GM23248 (cell line): ENCODE measurements at places on chromosomes 2 and 18. TPM values are rescaled to one million over a fixed set of nuclear protein-coding genes. Genes with fewer than 3 reads are reported as not detected.

PIGN gene
- polyA plus RNA-seq: 16.0 and 17.5 TPM in 2 replicates

THOC1 gene
- 23.2 and 23.3 TPM in 2 replicates for polyA plus RNA-seq

OSBPL1A gene
- polyA plus RNA-seq: 14.9 TPM in 2 replicates

UGT1A9 gene
- not detected in 2 replicates for polyA plus RNA-seq

EMILIN1 gene
- polyA plus RNA-seq: 61.5 and 65.0 TPM in 2 replicates

KCNK3 gene
- 0.04 TPM in 1 of 2 replicates, not detected in the other for polyA plus RNA-seq

FN1 gene
- 19,771 and 20,647 TPM in 2 replicates for polyA plus RNA-seq

ERICH2 gene
- polyA plus RNA-seq: not detected in 2 replicates

TTL gene
- 11.1 and 11.5 TPM in 2 replicates for polyA plus RNA-seq

GCKR gene
- polyA plus RNA-seq: 0.59 and 0.71 TPM in 2 replicates

CLEC4F gene
- polyA plus RNA-seq: not detected in 2 replicates

PSMG2 gene
- 125 and 128 TPM in 2 replicates for polyA plus RNA-seq

UPP2 gene
- polyA plus RNA-seq: not detected in 2 replicates

SLC8A1 gene
- 11.6 and 13.8 TPM in 2 replicates for polyA plus RNA-seq

TGFA gene
- polyA plus RNA-seq: 9.2 and 9.7 TPM in 2 replicates

MARCO gene
- not detected in 2 replicates for polyA plus RNA-seq

MOB1A gene
- polyA plus RNA-seq: 92.2 and 105 TPM in 2 replicates

CFC1 gene
- polyA plus RNA-seq: not detected in 2 replicates

SMYD1 gene
- 0.09 TPM in 1 of 2 replicates, not detected in the other for polyA plus RNA-seq

SFTPB gene
- polyA plus RNA-seq: not detected in 2 replicates

CAPN14 gene
- polyA plus RNA-seq: 0.06 TPM in 1 of 2 replicates, not detected in the other

TTR gene
- polyA plus RNA-seq: not detected in 2 replicates

FAM228A gene
- not detected in 2 replicates for polyA plus RNA-seq

TTC27 gene
- 13.7 and 13.8 TPM in 2 replicates for polyA plus RNA-seq

C1GALT1C1L gene
- 0.41 and 0.54 TPM in 2 replicates for polyA plus RNA-seq

AKAIN1 gene
- not detected in 2 replicates for polyA plus RNA-seq

CXCR1 gene
- polyA plus RNA-seq: not detected in 2 replicates

NTSR2 gene
- polyA plus RNA-seq: not detected in 2 replicates

RTP5 gene
- polyA plus RNA-seq: not detected in 2 replicates

VWA3B gene
- polyA plus RNA-seq: not detected in 2 replicates

GPR155 gene
- polyA plus RNA-seq: 2.6 and 3.2 TPM in 2 replicates

RAMP1 gene
- polyA plus RNA-seq: 11.1 and 11.8 TPM in 2 replicates

STPG4 gene
- not detected in 2 replicates for polyA plus RNA-seq

ADAM17 gene
- polyA plus RNA-seq: 19.8 and 20.9 TPM in 2 replicates

PPIG gene
- polyA plus RNA-seq: 51.3 and 60.5 TPM in 2 replicates

LYPD6B gene
- polyA plus RNA-seq: 11.4 and 11.5 TPM in 2 replicates

REEP1 gene
- polyA plus RNA-seq: 0.27 TPM in 1 of 2 replicates, not detected in the other

FAM161A gene
- polyA plus RNA-seq: 1.4 and 1.8 TPM in 2 replicates

KIF1A gene
- 0.05 and 0.22 TPM in 2 replicates for polyA plus RNA-seq

SERPINB11 gene
- polyA plus RNA-seq: not detected in 2 replicates

GPBAR1 gene
- polyA plus RNA-seq: 0.14 TPM in 1 of 2 replicates, not detected in the other

VIT gene
- polyA plus RNA-seq: 0.31 TPM in 1 of 2 replicates, not detected in the other

HNRNPLL gene
- 31.3 and 32.6 TPM in 2 replicates for polyA plus RNA-seq

DUSP2 gene
- polyA plus RNA-seq: 3.1 and 3.3 TPM in 2 replicates

CHN1 gene
- 126 and 130 TPM in 2 replicates for polyA plus RNA-seq

NEB gene
- 0.11 and 0.22 TPM in 2 replicates for polyA plus RNA-seq

ZAP70 gene
- polyA plus RNA-seq: not detected in 2 replicates

ANKRD30BL gene
- not detected in 2 replicates for polyA plus RNA-seq

SIX3 gene
- polyA plus RNA-seq: not detected in 2 replicates
